ENCODE measurements at places on chromosomes 12 and 14.

GRCh38 chr14:75069121-75069810 is at the start of gene ZC2HC1C:
ZC2HC1C (plus strand) TSS chr14:75069641; CDS start chr14:75070574, 933 bp downstream.
- DNase-seq = no peak

DNA sequence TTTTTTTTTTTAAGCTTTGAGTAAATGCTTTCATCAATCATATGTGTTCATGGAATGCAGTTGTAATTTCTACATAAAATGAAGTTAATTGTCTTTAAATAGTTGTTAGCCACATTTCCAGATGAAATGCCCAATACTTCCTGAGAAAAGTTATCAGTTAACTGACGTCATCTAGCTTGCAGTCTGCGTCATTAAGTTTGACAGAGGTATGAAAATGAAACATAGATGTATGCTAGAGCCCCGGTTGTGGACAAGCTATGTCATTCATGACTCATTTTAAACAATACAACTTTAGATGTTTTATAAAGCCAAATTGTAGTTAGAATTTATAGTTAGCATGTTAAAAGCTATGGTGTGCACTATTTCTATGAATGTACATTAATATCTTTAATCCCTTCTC is 90.7 kb downstream of the PLEKHA5 start:
- no peak for DNase-seq

DNA sequence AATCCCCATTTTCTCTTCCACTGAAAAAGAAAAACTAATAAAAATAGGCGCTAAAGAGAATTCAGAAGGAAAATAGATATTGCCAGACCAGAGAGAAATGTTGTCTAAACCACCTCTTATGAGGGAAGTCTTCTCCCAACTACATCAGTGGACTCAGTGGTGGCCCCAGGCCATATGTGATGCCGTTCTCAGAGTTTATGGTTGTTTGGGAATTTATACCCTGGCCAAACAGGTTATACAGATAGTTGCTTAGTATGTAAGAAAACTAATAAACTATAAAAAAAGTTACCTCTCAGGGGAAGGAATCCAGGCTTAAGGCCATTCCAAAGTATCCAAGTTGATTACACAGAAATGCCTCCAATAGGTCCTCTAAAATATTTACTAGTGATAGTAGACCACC is 103.4 kb upstream of the RBM19 start:
- no peak for DNase-seq

DNA sequence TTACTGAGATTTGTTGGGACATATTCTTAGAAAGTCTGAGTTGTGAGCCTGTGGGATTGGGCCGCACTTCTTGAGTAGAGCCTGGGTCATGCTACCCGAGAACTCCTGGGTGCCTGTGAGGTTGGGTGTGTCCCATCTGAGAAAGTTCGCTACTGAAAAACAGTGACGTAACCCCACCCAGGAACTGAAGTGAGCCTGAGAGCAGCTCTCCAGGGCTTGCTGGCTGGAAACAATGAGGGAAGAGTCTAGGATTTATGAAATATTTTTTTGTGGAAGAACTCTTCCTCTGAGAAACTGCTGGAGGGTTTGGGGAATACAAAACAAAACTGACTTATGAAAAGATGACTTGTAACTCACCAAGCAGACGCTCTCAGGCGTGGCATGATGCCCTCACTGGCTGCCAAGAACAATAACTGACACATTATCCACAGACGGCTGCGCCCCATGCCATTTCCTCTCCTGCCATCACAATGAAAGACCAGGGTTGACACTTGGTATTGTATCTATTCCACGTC is 69.2 kb downstream of the RASSF3 start:
- DNase-seq = no peak

GRCh38 chr12:96338852-96339471 is 61.3 kb downstream of the CDK17 start:
- no peak for DNase-seq

GRCh38 chr14:76080025-76080424 is 71.7 kb upstream of the GPATCH2L start:
- no peak for DNase-seq

- DNase-seq = no peak
These were observed 10.5 kb downstream of the FIGNL2 start for GRCh38 chr12:51838036-51838435.

- no peak for DNase-seq
These were observed 159.2 kb downstream of the GCH1 start for GRCh38 chr14:54743382-54743781.

DNA sequence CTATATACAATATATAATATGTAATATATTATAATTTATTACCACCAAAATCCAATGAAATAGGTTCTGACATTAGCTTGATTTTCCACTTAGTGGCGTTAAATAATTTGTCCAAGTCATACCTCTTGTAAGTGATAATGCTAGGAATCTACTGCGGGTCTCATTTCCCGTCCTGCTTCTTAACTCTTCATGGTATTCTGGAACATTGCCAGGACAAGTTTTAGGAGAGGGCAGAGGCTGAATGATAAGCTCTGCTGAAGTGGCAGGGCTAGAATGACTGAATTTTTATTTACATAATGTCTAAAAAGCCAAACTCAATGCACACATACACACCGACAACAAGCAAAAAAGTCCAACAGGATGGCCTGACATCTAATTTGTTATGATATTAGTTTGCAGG is 70.4 kb upstream of the PTPRQ start:
- peak; percentile 54 for DNase-seq

- DNase-seq = no peak
These were observed 1439.1 kb upstream of the FLRT2 start for GRCh38 chr14:84090837-84091236.

DNA sequence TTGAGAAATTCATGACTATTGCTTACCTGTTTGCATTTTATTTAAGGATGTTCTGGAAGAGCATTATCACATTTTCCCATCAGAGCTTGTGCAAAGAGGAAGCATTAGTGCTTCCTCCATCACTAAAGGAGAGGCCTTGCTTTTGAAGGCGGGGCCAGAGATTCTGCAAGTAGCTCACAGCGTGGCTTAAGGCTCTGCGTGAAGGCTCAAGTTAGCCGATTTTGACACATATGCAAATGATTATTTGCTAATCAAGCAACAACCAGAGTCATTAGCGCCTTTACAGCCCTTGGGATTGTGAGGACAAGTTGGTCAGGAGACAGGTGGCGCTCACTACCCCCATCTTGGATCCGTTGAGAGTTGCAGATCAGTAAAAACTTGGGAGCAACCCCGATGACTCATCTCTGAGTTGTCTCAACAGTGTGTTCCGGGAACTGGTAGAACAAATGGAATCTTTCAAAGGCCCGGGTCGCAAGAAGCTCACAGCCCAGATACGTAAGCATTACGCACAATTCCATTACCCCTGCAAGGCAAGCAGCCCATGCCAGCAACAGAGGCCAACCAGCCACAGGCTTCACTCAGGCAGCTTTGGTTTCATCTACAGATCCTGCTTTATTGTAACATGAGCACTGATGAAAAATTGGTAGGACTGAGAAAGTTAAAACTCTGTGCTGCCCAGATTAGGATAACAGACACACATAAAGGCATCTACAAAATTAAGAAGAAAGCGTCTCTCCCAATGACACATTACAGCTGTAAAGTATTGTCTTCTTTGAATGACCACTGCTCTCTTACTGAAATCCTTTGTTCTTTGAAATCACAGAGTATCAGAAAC is 34.9 kb upstream of the SPTSSA start:
- DNase-seq = peak; percentile 96

DNA sequence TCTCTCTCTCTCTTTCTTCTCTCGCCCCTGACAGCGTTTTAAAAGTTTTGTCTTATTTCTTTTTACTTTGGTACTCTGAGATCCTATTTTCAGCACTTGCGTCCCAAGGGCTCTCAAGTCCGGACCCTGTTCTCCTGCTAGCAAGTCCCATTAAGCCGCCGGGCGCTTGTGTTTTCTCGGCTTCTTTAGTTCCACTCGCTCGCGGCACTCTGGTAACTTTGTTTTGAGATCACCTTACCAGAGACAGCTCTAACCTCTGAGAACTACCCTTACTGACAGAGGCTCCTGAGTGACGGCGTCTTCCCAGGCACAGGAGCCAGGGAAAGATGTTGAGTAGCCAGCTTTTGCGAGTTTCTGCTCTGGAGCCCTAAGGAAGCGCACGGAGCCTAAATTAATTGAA is 2.7 kb upstream of the MYF5 start:
- DNase-seq = no peak

DNA sequence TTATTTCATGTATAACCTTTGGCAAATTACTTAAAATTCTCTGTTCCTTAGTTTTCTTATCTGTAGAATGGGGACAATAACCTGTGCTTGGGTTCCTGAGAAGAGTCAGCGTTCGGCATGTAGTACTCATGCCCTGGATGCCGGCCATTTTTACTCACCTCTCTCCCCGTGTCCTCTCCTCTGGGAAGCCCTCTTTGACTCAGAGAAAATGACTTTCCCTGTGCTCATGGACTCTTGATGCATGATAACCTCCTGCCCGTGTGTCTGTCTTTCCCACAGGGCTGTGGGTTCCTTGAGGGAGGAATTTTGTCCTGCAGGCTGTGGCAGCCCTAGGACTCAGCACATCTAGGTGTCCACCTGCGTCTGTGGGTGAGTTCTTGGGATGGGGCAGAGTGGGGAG is 5.8 kb upstream of the C1RL start:
- DNase-seq = no peak

Measured in SJCRH30 (cell line).